Activated CD4-positive, alpha-beta T cell treated with anti-CD3 and anti-CD28 coated beads, Interleukin-2, amount 10 ng/mL, durations not matched to agents 7 days and 5 days (primary cell): ENCODE measurements at places on chromosomes 16 and 17.

- DNase-seq, result no peak
These were observed 1.4 kb upstream of the PAGR1 start for GRCh38 chr16:29814592-29814991.

DNA sequence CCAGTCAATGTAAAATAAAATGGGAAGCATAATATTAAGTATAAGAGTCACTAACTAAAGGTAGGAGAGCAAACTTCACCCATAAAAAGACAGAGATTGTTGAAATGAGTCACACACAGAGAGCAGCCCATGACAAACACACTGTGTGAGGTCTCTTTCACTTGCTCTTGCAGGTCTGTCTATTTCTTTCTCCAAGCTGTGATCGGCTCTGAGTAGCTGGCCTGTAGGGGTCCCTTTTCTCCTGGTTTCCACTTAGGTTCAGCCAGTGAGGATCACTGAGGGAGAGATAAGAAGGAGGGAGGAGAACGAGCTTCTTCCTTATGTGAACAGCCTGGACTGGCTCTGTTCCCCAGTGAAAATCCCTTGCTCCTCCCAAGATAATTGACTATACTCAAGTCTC lies 133.7 kb upstream of the HS3ST3A1 start:
- DNase-seq, result no peak

DNA sequence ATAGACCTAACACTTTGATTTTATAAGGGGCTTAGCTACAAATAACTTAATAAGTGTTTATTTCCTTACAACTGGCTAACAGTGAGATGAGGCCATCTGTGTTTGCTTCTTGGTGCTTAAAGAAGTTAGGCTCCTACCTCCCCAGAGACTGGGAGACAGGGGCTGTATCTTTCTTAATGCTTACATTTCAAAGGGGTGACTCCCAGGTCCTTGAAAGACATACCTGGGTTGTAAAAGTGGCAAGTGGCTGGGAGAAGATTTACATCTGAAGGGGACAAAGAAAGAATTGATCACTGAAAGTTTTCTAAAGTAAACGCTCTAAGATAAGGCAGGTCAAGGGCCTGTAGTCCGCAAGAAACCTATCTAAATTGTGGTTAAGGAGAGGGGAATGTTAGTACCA lies 196.8 kb downstream of the CNTNAP4 start:
- no peak for DNase-seq

DNA sequence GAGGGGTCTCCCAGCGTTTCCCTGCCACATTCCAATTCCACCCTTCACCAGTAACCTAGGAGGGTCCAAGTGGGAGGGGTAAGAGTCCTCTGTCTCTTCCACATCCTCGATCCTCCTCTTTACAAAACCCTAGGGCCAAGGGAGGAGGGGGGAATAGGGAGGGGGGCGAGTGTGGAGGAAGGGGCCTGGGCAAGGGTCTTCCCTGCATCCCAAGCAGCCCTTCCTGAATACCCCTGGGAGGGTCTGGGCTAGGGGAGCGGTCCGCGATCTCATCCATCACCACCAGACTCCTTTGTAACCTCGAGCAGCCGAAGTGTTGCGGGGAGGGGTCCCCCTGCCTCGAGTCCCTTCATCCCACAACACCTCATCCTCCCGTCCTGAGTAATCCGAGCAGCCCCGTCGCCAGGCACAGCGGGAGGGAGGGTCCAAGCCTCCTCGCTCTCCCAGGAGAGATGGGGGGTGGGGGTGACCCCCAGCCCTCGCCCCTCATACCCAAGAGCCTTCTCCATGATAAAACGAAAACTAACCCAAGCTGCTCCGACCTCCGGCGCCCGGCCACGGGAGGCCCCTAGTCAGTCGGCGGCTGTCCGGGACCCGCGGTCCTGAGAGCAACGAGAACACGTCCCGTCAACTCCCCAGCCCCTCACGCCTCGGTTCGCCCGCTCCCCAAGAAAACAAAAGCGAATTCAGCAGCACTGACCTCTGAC lies 502 bp downstream of the SMPD3 start:
- DNase-seq, result no peak

DNA sequence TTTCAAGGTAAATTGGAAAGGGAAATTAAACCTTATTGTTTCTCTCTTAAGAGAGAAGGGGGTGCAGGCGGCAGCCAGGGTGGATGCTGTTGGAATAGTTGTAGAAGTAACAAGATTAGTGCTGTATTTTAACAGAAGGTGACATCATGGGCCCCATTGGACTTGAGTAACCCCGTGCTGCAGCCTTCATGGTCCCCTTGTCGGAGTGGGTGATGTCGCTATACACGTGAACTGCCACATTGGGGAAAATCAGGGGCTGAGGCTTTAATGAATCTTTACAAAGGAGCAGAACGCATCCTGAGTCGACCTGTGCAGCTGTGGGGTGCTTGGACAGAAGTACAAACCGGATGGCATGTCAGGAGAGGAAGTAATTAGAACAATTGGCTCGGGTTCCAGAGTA lies 3.2 kb downstream of the SNX11 start:
- DNase-seq, result no peak

GRCh38 chr16:87333581-87334331 lies 16.6 kb upstream of the C16orf95 start:
- no peak for DNase-seq

DNA sequence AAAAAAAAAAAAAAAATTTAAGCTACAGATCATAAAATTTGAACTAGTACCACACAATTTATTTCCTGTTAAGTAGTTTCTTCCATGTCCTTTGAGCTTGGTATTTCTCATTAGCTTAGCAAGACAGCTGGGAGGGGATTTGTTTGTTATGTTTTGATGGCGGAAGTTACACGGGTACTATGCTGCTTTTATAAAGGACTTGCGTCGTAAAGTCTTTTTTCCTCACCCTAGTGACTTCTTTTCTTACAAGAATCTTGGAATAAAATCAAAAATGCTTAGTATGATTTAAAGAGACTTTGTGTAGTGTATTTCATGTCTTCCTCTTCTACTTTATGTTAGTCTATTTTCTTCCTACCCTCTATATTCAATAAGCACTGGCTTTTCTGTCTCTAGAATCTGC lies 89.1 kb downstream of the NLK start:
- no peak for DNase-seq

- DNase-seq, result no peak
These were observed 50.5 kb downstream of the GLG1 start for GRCh38 chr16:74556375-74556922.

DNA sequence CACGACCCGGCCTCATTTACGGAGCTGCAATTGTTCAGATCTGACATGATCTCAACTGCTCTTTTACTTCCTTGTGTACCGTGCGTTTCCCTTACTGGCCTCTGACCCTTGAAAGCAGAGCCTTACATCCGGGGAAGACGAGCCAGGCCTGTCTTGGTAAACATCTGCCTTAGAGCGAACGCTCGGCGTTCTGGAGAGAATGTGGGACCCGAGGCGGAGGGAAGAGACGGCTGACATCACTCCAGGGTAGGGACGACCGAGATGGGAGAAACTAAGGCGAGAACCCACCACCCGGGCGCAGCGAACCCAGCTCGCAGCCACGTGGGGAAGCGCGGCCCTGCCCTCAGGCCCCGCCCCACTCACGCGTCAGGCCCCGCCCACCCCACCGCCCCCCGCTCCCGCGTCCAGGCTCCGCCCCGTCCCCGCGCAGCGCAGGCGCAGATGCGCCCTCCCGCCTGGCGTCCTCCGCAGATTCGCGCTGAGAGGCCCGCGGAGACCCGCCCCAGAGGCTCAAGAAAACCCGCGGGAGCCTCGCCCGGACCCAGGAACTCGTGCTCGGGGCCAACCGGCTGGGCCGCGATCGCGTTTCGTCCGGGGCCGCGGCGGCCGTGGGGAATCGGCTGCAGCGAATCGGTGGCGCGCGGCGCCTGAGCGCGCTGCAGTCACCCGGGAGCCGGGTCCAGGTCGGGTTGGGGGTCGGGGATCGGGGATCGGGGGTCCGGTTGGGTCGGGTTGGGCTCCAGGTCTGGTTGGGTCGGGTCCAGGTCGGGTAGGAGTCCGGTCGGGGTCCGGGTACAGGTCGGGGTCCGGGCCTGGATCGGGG lies at the start of gene TELO2:
Gene TELO2 (plus strand): TSS at position 438 of the 823 bp plus-strand sequence. CDS start 922 bp downstream, outside the sequence.
- peak; percentile 87 for DNase-seq

- no peak for DNase-seq
These were observed 29.0 kb downstream of the RAB11FIP3 start for GRCh38 chr16:454397-454940.

GRCh38 chr16:77307426-77308162 lies 108.4 kb downstream of the SYCE1L start:
- DNase-seq, result no peak

DNA sequence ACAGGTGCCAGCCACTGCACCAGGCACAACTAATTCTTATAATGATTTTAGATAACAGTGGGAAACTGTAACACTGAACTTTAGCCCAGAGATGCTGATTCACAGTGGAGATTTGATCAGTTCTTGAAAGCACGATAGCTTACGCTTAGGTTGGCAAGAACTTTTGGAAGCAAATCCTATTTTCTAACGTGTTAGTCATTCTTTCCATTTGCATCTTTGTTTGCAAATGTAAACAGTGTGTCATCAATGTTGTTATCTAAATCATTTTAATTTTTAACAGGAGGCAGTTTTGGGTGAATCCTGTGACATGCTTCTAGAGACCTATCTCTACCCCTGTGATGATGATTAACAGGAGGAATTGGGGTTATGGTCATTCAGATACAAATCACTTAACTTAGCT lies 35.7 kb upstream of the GNA13 start:
- no peak for DNase-seq

DNA sequence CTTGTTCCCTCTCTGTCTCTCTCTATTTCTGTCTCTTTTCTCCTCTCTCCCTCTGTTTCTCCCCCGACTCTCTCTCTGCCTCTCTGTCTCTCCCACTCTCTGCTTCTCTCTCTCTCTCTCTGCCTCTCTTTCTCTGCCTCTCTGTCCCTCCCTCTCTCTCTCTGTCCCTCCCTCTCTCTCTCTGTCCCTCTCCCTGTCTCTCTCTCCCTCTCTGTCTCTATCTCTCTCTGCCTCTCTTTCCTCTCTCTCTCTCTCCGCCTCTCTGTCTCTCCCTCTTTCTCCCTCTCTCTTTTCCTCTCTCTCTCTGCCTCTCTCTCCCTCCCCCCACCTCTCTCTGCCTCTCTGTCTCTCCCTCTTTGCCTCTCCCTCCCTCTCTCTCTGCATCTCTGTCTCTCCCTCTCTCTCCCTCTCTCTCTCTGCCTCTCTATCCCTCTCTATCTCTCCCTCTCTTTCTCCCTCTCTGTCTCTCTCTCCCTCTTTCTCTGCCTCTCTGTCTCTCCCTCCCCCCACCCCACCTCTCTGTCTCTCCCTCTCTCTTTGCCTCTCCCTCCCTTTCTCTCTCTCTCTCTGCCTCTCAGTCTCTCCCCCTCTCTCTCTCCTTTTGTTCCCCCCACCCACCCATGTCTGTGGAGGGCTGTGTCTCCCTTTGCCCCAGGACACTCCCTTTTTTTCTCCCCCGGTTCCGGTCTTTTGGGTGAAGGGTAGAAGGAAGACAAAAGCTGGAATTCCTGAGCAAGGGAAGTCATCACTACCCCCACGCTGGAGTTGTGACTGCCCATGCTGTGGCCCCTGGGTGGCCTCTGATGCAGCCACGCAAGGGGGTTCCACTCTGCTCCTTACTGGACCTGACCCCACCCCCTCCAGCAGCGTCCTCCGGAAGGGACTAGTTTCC lies 27.1 kb upstream of the MGAT5B start:
- no peak for DNase-seq

- no peak for DNase-seq
These were observed 56.9 kb downstream of the WWP2 start for GRCh38 chr16:69818891-69819545.

- DNase-seq, result no peak
These were observed 1.1 kb upstream of the DRC7 start for GRCh38 chr16:57693550-57693949.

DNA sequence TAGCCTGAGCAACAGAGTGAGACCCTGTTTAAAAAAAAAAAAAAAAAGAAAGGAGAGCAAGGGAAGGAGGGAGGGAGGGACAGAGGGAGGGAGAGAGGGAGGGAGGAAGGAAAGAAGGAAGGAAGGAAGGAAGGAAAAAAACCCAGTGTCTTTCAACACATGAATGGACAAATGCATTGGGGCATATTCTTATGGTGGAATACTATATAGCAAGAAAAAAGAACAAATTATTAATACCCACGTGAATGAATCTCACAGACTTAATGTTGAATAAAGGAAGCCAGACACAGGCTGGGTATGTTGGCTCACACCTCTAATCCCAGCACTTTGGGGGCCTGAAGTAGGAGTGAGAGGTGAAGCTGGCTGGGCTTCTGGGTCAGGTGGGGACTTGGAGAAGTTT lies 20.3 kb downstream of the RAPGEFL1 start:
- DNase-seq, result no peak

- no peak for DNase-seq
These were observed 129.5 kb downstream of the DYNLRB2 start for GRCh38 chr16:80670170-80670865.

GRCh38 chr16:78566397-78567073 lies 467.1 kb downstream of the WWOX start:
- DNase-seq, result no peak

DNA sequence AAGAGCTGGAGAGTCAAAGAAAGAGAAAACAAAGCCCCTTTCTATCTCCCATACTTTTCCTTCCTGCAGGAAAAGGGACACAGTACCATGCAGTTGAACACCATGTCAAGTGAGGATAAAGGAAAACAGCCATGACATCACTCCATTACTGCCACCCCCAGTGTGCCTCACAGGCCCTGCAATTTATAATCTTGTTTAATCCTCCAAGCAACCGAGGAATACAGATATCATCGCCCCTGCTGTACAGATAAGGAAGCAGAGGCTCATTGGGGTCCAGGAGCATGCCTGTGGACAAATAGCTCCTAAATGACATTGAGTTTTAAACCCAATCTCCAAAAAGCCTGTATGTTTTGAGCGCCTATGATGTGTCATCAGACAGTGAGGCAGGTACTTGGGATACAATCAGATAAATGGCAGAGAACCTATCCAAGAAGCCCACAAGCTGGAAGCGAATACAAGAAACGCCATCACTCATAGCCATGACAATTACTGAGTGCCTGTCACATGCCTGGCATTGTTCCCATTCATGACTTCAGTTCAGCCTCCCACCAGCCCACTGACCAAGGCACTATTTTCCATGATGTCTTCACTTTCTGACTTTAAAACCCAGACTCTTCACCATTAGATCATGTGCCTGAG lies 45.5 kb downstream of the CPPED1 start:
- DNase-seq, result no peak

DNA sequence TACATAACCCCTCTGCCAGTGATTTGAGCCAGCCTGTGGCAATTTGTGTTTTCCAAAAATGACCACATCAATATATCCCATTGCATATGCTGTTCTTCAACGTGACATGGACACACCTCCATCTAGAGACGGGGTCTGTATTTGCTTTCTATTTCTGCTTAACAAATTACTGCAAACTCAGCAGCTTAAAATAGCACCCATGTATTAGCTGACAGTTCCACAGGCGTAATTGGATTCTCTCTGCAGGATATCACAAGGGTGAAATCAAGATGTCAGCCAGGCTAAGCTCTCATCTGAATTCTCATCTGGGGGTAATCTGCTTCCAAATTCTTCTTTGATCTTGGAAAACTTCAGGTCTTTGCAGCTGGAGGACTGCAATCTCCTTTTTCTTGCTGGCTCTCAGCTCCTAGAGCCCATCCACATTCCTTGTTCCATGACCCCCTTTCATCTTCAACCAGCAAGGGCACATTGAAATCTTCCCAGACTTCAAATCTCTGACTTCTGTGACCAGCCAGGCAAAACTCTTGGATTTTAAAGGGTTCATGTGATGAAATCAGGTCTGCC lies 8.2 kb downstream of the KRT9 start:
- no peak for DNase-seq

GRCh38 chr16:77290451-77291115 lies 91.4 kb downstream of the SYCE1L start:
- DNase-seq, result no peak

- no peak for DNase-seq
These were observed 68.1 kb downstream of the GNAO1 start for GRCh38 chr16:56259425-56259779.

GRCh38 chr17:63601439-63602371 lies 1.0 kb downstream of the TACO1 start:
- no peak for DNase-seq
